Activated gamma-delta T cell treated with Interleukin-2 at 50 U/mL for 16 hours (primary cell): ENCODE measurements at places on chromosomes 2 and 18.

DNA sequence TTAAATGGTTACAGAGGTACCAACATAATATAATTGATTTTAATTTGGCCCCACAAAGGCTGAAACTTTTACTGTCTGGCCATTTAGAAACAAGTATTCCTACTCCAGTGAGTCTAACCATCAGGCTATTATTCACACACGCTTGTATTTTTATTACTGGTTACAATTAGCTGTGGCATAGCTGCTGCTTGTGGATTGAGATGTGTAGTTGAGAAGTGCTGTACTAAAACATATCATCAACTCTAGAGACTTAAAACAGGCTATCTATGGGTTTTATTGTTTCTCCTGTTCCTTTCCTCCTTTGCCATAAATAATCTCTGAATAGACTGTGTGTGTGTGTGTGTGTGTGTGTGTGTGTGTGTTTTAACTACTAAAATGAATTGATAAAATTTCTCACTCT lies 530.2 kb downstream of the CCDC85A start:
- no peak for DNase-seq

DNA sequence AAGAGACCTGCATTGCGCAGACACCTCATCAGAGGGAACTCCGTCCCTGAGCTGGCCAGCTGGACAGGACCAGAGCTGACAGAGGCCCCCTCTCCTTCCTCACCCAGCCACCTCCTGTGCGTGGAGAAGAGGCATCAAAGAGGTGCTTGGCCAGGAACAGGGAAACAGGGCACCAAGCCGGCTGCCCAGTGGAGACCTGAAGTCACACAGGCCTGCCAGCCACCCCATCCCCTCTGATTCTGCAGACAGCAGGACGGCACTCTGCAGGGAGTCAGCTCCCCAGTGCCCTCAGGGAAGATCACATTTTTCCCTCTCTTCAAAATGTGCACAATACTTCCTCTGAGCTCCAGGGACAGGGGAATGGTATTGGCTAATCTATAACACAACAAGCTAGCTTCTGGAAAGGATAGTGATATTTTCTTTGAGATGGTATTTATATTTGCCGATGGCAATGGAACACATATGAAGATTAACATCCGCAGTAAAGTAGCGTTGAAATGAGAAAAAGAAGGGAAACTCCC lies 30.5 kb downstream of the SLC1A4 start:
- no peak for DNase-seq

DNA sequence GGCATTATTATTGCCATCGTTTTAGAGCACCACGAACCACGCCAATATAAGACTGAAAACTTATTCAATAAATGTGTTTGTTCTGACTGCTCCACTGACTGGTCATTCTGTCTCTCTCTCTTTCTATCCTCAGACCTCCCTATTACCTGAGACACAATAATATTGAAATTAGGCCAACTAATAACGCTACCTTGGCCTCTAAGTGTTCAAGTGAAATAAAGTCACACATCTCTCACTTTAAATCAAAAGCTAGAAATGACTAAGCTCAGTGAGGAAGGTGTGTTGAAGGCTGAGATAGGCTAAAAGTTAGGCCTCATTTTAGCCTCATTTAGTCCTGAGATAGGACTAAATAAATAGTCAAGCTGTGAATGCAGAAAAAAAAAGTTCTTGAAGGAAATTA lies 38.8 kb downstream of the G6PC2 start:
- DNase-seq: no peak

- no peak for DNase-seq
Measured at GRCh38 chr2:130882111-130882690, 45.5 kb downstream of the ARHGEF4 start.

- no peak for DNase-seq
Measured at GRCh38 chr2:36701391-36701795, 4.9 kb downstream of the VIT start.

- DNase-seq: no peak
Measured at GRCh38 chr2:195532628-195533271, 124.3 kb upstream of the SLC39A10 start.

GRCh38 chr2:149924549-149925213 lies 337.1 kb upstream of the MMADHC start:
- DNase-seq: no peak

DNA sequence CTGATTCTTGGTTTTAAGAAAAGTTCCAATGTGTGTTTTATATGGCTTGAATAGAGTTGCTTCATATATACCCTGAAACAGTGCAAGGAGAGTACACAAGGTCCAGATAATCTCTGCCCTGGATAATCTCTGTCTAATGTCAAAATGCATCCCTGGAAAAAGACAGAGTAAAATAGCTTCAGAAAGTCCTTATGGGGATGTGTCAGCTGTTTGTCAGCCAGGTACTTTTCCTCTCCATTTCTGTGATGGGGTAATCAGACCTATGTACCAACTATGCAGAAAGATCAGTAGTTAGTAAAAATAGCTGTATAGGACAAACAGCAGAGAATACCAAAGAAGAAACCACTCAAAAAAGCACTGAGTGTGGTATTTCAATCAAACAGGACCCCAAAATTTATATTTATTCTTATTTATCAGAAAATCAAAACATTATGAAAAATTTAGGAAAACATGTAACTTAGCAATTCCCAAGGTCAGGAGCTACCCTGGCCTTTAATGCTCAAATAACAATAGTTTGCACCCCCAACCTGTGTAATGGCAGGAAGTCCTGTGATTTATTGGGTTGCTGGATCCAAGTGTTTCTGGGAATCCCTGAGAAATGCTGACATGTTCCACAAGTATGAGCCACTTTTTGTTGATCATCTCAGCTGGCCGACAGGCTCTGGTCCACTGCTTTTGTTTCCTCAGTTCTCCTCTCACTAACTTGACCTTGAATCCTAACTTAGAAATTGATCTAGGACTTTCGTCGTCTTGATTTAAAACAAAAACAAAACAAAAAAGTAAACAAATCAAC lies 69.6 kb downstream of the MDH1 start:
- DNase-seq: no peak

GRCh38 chr2:6421888-6422287 lies 443.8 kb downstream of the CMPK2 start:
- no peak for DNase-seq

- DNase-seq: no peak
Measured at GRCh38 chr18:68402784-68403183, 312.1 kb downstream of the TMX3 start.

GRCh38 chr2:195813421-195813820 lies 156.4 kb downstream of the SLC39A10 start:
- no peak for DNase-seq
